GM13976 (cell line): ENCODE measurements at places on chromosomes 1 and 21.

DNA sequence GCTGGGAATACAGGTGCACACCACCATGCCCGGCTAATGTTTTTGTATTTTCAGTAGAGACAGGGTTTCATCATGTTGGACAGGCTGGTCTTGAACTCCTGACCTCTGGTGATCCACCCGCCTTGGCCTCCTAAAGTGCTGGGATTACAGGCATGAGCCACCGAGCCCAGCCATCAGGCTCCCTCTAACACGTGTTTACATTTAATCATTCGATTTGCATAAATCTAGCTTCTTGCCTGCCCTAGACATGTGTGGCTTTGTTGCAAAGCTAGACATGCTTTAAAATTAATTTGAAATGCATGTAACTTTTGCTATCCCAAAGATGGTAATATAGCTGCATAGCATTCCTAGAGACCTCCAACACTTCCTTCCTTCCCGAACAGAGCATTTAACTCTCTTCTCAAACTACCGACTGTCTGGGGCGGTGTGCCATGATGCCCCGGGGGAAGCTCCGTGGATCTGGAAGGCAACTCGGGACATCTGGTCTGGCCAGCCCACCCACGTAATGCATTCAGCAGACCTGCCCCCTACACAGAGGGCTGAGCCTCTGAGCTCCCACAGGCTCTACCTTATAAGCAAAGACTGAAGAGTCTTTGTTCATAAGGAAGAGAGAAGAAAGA is 34.6 kb upstream of the NID1 start:
- DNase-seq, result no peak

DNA sequence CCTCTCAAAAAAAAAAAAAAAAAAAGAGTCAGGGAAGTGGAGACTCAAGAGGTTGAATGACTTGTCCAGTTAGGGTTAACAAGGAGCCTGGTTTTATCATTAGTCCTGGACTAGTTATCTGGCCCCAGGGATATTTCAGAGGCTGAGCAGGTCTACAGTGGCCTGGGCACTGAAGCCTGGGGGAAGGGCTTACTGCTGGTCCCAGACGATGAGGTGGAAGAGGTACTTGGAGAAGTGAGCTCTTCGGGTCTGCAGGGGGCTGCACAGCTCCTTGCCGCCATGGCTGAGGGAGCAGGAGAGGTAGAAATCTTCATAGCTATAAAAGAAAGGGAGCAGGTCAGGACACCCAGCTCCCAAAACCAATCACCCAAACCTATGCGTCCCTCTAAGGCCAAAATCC is 40.1 kb downstream of the PIK3C2B start:
- no peak for DNase-seq

- DNase-seq, result no peak
Observed at GRCh38 chr1:191641420-191642260, 516.6 kb upstream of the RGS18 start.

- no peak for DNase-seq
Observed at GRCh38 chr1:8018492-8019228, 7.4 kb downstream of the ERRFI1 start.

GRCh38 chr1:115426231-115426771 is 88.3 kb upstream of the NGF start:
- no peak for DNase-seq

- peak; percentile 50 for DNase-seq
Observed at GRCh38 chr21:35529171-35529863, 480.2 kb upstream of the RUNX1 start.

DNA sequence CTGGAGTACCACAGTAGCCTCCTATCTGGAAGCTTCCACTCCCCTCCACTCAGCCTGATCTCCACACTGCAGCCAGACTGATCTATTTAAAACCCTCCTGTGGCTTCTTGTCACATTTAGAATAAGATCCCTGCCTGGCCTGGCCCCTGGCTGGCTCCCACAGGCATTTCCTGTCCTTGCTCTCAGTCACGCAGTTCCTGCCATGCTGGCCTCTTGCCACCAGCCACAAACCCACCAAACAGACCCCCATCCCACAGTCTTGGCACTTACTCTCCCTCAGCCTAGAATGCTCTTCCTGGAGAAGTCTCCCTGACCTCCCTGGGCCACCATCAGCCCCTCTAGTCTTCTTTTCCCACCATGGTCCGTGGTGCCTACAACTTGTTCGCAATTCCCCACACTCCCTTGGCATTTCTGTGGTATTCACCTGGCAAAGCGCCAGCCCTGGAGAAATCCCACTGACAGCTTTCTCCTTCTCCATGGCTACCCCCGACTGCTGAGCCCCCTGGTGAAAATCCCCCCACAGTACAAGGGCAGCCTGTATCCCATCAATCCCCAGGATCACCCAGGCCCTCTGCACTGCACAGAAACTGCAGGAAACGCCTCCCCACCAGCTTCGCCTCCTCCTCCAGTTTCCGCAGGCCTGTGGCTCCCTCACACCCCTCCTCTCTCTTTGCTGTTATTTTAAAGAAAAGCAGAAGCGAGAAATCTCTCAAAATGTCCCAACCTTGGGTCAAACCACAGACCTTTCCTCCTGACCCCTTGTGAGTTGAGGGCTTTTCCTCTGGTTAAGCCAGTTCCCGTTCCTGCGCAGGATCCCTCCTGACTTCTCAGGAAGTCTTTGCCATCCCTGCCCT is 94.5 kb downstream of the SYT2 start:
- peak; percentile 76 for DNase-seq

- no peak for DNase-seq
Observed at GRCh38 chr1:25517476-25518394, 25.7 kb upstream of the LDLRAP1 start.

GRCh38 chr1:115107516-115108260 is 18.4 kb upstream of the TSPAN2 start:
- DNase-seq, result no peak

- no peak for DNase-seq
Observed at GRCh38 chr1:184734980-184735379, 19.7 kb downstream of the EDEM3 start.

- no peak for DNase-seq
Observed at GRCh38 chr1:221697923-221698425, 43.9 kb downstream of the DUSP10 start.

GRCh38 chr1:17877896-17878295 is 122.8 kb downstream of the ACTL8 start:
- DNase-seq, result no peak

DNA sequence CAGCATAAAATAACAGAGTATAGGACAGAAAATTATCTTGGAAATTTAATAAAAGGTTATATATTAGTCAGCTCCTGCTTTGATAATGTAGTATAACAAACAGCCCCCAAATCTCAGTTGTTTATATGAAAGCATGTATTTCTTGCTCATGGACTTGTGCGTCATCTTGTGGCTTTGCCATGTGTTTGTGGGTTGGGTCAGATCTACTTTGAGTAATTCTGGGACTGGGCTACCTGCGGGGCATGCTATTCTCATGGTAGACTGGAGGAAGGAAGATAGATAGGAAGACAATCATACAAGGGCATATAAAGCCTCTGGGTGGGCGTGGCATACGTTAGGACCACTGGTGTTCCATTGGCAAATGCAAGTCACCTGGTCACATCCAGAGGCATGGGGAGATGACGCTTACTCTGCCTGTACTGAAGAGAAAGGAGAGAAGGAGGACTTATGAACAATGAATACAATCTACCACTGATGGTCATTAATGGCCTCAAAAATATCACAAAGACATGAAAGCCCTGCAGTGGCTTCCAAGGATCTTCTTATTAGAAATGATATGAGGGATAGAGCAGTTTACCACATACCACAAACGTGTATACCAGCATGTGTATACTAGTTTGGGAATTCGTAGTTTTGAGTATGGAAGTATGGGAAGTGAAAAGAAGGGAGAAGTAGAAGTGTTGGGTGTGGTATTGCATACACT is 267.0 kb downstream of the DISC1 start:
- DNase-seq, result no peak

GRCh38 chr1:223670458-223671159 is 5.1 kb upstream of the CAPN8 start:
- DNase-seq, result peak; percentile 37
